ENCODE measurements at places on chromosomes 6 and 20.

DNA sequence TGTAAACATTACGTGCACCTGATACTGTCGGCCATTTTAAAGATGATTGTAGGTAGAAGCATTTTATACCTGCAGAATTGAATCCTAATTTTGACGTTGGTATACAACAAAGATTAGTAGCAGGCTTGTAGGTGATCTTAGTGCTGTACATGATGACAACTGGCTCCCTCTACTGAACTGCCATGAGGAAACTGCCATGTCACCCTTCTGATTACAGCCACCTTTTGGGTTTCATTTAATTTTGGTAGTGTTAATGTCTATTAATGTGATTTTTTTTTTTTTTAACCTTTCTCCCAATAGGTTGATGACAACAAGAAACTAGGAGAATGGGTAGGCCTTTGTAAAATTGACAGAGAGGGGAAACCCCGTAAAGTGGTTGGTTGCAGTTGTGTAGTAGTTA lies 2.3 kb downstream of the RPS12 start:
- no peak for DNase-seq

DNA sequence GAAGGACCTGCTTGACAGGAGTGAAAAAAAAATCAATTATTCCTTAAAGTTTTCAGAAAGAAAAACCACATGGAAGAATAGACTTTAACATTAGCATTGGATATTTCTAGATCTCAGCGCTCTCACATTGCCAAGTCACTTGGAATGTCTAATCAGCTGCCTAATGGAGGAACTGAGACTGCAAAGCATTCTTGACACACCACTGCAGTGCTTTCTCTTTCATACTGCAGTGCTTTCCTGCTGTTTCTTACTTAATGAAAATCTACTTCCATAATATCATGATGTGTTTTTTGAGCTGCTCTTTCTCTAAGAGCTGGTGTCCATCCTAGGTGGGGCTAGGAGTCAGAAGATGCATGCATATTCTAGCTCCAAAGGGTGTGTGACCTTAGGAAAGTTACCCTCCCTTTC lies 20.4 kb upstream of the MCM3 start:
- DNase-seq = peak; percentile 9

- DNase-seq = no peak
These were observed 169.8 kb downstream of the ERMARD start for GRCh38 chr6:169921217-169921616.

GRCh38 chr6:4676016-4676415 lies 100.2 kb upstream of the CDYL start:
- DNase-seq = no peak

GRCh38 chr20:19313342-19314069 lies 101.1 kb downstream of the SLC24A3 start:
- no peak for DNase-seq

DNA sequence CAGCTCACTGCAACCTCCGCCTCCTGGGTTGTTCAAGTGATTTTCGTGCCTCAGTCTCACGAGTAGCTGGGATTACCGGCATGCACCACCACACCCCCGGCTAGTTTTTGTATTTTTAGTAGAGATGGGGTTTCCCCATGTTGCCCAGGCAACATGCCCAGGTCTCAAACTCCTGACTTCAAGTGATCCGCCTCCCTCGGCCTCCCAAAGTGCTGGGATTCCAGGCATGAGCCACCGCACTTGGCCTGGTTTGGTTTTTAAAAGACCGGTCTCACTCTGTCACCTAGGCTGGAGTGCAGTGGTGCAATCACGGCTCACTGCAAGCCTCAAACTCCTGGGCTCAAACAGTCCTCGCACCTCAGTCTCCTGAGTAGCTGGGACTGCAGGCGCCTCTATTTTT lies 40.1 kb downstream of the VSTM2L start:
- no peak for DNase-seq

DNA sequence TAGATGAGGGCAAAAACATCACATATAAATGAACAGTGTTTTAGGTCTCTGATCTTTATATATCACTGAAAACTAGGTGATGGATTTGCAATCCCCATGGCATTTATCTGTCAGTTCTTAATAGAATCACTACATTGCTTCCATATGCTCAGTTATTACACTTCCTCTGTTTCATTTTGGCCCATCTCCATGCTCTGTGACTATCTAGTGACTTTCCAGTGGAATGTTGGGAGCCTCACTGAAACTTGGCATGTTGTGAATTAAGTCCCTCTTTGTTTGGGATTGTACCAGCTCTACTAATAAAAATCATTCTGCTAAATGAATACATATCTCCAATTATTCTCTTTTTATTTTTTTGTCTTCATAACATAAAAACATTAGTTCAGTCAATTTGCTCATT lies 226.1 kb upstream of the CEP162 start:
- DNase-seq = peak; percentile 58

DNA sequence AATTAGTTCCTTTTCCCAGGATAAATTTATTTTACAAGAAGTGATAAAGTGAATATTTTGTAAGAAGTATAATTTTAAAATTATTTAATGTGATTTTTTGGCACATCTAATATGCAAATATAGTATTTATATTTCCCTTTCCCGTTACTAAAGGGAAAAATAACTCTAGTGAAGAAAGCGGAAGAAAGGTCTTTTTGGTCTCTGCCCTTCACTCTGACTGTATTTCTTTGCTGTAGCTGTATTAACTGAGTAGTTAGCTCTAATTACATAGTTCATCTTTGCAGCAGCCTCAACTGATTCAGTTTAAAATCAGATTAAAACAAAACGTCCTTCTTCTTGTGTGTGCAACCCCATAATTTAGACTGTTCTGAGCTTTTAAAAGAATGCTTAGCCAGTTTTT lies 57.4 kb upstream of the RNF144B start:
- DNase-seq = no peak

- no peak for DNase-seq
These were observed 66.8 kb downstream of the TBC1D7 start for GRCh38 chr6:13261464-13261994.

GRCh38 chr20:39825524-39825923 lies 863.4 kb downstream of the DHX35 start:
- no peak for DNase-seq

DNA sequence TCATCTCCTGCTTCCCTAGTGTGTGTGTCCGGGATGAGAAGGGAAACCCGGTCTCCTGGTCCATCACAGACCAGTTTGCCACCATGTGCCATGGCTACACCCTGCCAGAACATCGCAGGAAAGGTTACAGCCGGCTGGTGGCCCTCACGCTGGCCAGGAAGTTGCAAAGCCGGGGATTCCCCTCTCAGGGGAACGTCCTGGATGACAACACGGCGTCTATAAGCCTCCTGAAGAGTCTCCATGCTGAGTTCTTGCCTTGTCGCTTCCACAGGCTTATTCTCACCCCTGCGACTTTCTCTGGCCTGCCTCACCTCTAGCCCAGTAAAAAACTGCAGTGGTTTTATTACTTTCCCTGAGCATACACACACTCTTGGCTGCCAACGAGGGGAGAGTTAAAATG lies 23.9 kb upstream of the C6orf141 start:
- DNase-seq = no peak

- peak; percentile 87 for DNase-seq
These were observed 256.2 kb upstream of the MANEA start for GRCh38 chr6:95321126-95321525.

DNA sequence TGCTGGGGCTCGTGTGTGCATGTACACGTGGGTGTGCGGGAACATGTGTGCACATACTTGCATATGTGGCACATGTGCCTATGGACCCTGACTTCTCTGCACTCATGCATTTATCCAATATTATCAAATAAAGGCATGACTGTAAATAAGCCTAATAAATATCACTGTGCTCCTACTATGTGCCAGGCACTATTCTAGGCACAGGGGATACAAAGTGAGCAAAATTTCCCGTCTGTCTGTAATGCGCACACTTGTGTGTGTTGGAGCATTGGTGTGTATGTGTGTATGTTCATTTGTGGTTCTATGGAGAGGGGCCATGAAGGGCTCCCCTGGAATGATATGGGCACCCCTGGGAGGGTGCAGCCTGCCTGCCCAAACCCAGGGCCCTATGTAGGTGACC lies 41.9 kb downstream of the ITPR3 start:
- DNase-seq = no peak

- no peak for DNase-seq
These were observed 448.8 kb upstream of the BTBD3 start for GRCh38 chr20:11468880-11469279.

DNA sequence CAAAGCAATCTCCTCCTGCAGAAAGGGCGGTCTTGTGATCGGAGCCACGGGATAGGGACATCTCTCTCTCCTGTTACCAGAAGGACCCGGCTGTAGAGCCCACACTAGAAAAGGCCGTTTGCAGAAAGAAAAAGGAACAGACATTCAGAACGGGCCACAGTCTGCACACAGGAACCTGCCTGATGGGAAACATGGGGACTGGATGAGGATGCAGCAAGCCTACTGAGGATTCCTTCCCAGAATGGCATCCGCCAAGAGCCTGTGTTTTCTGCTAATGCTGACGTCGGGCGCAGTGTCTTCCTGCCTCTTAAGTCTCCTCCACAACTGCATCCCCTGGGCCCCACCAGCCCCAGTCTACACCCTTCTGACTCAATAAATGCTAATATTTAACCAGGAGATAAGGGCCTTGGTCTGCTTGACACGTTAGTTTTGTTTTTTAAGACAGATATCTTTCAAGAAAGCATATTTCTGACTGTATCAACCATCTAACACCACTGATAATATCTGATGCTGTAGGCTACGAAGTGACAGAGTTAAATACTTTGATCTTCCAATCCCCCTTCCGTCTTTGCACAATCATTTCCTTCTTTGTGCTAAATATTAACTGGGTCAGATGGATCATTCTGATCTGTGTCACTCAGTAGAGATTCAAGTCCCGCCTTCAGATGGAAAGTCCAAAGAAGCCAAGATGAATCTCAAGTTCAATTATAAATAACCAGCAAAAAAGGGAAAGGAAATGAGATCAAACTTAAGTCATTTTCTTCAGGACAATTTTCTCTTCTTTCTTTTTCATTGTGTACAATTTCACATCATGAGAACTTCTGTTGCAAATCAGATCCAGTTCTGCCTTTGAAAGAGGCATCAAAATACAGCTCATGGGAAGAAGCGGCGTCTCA lies 20.7 kb downstream of the FAM50B start:
- no peak for DNase-seq

DNA sequence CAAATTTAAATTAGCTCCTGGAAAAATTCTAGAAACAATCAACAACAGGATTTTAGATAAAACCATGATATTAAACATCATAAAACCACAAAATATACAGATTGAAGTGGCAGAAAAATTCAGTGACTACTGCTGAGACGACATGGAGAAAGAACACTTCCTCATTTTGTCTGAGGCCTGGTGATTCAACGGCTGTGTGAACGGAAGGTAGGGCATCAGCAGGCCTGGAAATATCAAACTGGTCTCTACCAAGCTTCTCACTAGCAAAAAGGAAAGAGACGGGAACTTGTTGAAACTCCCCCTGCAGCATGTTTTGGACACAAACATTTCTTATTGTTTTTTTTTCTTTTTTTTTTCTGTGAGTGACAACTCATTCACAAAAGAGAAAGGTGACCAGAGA lies 58.0 kb upstream of the AHI1 start:
- no peak for DNase-seq

DNA sequence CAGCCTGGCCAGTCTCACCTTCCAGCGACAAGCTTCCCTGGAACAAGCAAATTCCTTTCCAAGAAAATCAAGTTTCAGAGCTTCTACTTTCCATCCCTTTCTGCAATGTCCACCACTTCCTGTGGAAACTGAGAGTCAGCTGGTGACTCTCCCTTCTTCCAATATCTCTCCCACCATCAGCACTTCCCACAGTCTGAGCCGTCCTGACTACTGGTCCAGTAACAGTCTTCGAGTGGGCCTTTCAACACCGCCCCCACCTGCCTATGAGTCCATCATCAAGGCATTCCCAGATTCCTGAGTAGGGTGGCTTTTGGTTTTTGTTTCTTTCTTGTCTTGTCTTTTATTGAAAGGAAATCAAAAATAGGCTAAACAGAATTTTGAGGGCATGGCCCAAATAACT lies 24.3 kb downstream of the MYCT1 start:
- no peak for DNase-seq

- no peak for DNase-seq
These were observed 148.5 kb upstream of the PDE7B start for GRCh38 chr6:135703007-135703406.

GRCh38 chr6:75147512-75147911 lies 58.3 kb downstream of the COL12A1 start:
- DNase-seq = peak; percentile 71

DNA sequence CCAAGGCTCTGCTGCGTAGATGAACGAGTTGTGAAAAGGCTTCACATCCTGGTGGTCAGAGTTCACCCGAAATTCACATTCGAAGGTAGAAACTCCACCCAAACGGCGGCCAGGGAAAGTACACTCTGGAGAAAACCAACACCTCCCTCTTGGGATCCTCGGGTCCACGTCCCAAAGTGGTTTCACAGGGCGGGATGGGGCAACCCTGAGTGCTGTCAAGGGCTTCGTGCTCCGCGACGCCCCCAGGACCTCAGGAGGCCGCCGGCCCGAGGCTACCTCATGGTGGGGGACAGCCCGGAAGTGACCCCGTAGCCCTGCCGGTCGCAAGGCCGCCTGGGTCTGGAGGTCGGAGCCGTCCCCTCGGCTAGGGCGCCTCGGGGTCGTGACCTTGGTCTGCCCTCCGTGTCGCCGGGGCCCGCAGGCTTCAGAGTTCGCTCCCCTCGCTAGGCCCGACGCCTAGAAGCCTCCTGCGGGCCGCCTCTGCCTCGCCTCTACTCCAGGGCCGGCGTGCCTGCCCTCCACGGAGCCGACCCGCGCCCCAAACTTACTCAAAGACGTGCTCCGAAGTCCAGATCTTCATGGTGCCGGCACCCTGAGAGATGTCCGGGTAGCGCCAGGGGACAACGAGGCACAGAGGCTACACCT lies at the start of gene PRELID3B:
Gene PRELID3B, minus strand, starts transcription at position 636 of the 645 bp plus-strand sequence. Its CDS starts 56 bp downstream, at position 580.
- DNase-seq = peak; percentile 20

- no peak for DNase-seq
These were observed 8.5 kb downstream of the TFAP2C start for GRCh38 chr20:56637576-56637975.

DNA sequence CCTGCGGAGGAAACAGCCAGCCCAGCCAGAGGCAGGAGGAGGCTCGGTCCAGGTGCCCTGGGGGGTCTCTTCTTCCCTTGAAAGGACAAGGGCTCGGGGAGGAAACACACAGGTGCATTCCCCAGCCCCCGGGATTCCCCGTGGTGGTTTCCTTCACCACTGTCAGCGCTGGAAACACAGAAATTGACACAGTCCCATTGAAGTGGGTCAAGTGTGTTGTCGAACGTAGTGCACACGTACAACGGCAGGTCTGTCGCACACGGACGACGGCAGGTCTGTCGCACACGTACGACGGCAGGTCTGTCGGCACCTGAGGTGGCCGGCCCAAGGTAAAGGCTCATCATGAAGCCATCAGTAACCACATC lies 80.9 kb downstream of the DLL1 start:
- no peak for DNase-seq

- no peak for DNase-seq
These were observed 22.8 kb downstream of the NPEPL1 start for GRCh38 chr20:58715391-58715800.

- DNase-seq = no peak
These were observed 19.8 kb downstream of the SH3BGRL2 start for GRCh38 chr6:79650950-79651349.

GRCh38 chr6:161150566-161150965 lies 123.3 kb downstream of the AGPAT4 start:
- DNase-seq = no peak

Data from fibroblast of skin of right quadriceps (primary cell).